Fibroblast of skin of abdomen (primary cell): ENCODE measurements at places on chromosomes 5 and 9.
A peak's percentile ranks its signal among the peaks of the same experiment; 100 is the strongest.

DNA sequence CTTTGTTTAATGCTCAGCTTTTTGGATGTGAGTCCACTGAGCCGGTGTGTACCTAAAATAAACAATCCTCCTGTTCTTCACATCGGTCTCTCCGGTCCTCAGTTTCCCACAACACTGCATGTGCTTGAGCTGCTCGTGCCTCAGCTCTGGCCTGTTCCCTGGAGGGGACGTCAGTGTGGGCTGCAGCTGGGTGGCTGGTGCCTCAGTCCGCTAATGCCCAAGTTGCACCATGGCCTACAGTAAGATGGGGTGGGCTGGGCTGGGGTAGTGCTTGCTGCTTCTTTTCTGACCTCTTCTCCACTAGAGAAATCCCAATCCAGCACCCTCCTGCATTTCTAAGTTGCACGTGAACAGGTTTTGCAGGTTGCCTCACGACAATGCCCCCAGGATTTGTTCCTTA lies 595 bp upstream of the BTNL9 start:
- no peak for DNase-seq

DNA sequence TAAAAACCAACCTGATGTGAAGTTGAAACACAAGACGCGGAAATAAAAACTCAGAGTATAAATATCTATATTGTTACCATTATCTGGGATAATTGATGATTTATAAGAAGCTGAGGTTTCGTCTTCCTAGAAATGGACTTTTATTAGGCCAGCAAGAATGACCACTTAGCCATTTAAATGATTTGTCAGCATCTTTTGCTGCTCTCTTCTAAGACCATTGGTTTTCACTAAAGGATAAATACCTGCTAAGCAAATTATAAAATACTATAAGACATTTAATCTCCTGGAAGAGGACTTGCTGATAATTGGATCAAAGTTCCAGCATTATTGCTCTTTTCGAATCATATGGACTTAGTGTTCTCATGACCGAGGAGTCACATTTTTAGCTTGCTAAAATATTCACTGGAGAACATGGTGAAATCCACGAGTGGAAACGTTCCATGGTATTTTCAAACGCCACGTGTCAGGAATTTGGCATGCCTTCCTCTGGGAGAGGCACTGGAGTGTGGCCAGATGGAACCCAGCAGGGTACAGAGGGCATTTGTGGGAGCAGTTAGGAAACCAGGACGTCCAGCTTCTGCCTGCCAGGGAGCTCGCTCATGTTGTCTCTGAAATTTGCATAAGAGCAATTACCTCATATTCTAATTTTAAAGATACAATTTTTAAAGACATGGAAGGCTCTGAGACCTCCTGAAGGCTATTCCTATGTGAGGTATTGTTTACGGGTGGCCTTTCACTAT lies 43.1 kb downstream of the TNFAIP8 start:
- DNase-seq, result no peak

DNA sequence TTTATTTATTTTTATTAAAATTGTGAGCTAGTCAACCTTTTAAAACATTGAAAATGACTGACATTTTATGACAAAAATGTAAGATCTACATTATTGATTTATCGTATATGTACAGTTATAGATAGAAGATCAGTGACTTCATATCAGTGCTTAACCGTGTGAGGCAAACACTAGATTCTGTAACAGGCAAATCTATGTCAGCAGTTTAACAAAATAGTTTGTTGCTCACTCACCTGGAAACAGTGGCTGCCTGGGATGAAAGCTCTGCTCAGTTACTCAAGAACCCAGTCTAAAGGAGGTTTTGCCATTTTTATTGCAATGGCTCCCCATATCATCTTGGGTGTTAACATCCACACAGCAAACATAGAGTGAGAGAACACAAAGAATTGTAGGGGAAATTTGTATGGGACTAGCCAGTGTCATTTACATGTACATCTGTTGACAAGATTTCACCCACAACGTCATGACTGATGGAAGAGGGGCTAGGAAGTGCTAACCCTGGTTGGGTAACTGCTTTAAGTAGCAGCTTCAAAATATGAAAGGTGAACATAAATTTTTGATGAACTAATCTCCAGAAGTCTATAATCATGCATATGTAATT lies 49.0 kb downstream of the SGCD start:
- DNase-seq, result no peak

GRCh38 chr5:164373876-164374275 lies 868.5 kb downstream of the MAT2B start:
- DNase-seq, result no peak

GRCh38 chr5:108878756-108879155 lies 131.1 kb downstream of the FER start:
- DNase-seq, result no peak

- DNase-seq, result no peak
Measured at GRCh38 chr9:120971938-120972337, 45.3 kb upstream of the TRAF1 start.

- DNase-seq, result peak; percentile 15
Measured at GRCh38 chr5:180352116-180353047, 754 bp downstream of the GFPT2 start.

GRCh38 chr5:133391354-133392136 lies 220.8 kb downstream of the FSTL4 start:
- DNase-seq, result no peak

GRCh38 chr9:90085633-90086032 lies 480.8 kb downstream of the GADD45G start:
- DNase-seq, result no peak

DNA sequence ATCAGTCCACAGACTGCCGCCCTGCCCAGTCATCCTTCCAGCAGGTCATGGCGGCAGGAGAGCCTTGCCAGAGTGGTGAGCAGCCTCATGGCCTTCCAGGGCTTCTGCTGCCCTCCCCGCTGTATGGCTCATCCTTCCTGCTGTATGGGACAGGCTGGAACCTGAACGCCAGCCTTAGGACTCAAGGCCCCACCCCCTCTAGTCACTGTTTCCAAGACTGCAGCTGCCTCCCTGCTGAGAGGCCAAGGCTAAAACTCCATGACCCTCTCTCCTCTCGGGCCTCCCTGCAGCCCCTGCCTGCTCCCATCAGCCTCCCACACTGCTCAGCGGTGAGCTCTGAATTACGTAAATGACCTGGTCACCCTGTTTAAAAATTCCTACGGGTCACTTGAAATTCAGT lies 227.5 kb downstream of the AGTPBP1 start:
- DNase-seq, result no peak

DNA sequence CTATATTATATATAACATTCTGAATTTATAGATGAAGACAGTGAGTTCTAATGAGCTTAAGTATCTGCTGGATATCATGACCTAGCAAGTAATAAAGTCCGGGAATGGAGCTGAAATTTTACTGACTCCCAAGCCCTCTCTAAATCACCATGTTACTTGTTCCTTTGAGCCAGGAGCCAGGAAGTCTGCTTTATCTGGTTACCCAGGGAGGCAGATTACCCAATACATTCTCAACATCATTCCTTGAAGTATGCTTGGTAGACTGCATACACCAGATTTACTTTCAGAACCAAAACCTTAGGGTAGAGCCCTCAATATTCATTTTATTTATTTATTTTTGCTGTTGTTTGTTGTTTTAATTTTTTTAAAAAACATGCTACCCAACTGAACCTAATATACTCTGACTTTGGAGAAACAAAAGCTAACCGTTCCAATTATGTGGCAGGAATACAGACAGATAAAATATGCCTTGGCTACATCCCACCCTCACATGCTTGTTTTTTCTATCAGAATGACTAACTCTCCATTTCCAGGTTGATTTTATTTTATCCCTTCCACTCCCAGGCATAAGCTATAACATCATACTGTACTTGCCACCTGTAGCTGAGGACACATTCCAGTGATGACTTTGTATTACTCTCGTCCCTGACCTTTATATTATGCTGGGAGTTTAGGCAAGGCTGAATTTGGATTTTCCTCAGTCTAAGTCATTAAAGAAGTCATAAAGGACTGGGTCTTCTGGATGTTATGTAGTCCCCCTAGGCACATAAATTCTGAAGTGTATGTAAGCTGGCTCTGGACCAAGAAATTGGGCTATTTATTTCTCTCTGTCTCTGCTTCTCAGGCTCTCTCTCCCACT lies 82.0 kb downstream of the YIPF5 start:
- peak; percentile 24 for DNase-seq

- DNase-seq, result no peak
Measured at GRCh38 chr9:98101868-98102273, 17.2 kb downstream of the TRIM14 start.

- no peak for DNase-seq
Measured at GRCh38 chr5:29005386-29005785, 1967.0 kb upstream of the CDH9 start.

DNA sequence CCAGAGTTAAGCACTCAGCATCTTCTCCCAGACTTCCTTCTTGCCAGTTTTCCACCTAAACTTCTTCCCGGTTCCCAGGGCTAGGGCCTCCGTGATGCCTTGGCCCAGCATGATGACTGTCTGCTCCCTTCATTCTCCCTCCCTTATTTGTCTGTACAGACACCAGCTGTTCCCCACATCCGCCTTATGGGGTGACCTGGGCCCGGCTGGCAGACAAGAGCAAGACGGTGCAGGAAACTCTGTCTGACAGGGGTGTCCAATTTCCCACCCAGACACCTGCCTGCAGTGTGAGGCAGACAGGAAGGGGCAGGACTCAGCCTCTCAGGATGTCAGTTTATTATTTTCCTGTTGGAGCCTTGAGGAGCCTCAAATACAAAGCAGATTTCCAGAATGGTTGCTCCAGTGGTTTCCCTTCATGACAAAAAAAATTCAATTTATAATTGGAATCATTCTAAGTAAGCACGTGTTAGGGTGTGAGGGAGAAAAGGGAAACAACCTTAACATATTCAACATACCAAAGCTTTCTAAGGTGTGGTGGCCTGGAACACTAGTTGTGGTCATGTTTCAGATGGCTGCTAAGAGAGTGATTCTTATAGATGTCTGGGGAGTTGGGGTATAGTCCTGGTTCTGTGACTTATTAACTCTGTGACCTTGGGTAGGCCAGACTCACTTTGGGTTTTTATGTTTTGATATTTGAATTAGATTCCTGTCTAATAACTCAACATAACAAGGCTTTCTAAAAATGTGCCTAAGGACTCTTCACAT lies 234.5 kb downstream of the PAPPA start:
- DNase-seq, result peak; percentile 20

GRCh38 chr5:39369123-39369815 lies 5.0 kb upstream of the C9 start:
- no peak for DNase-seq

DNA sequence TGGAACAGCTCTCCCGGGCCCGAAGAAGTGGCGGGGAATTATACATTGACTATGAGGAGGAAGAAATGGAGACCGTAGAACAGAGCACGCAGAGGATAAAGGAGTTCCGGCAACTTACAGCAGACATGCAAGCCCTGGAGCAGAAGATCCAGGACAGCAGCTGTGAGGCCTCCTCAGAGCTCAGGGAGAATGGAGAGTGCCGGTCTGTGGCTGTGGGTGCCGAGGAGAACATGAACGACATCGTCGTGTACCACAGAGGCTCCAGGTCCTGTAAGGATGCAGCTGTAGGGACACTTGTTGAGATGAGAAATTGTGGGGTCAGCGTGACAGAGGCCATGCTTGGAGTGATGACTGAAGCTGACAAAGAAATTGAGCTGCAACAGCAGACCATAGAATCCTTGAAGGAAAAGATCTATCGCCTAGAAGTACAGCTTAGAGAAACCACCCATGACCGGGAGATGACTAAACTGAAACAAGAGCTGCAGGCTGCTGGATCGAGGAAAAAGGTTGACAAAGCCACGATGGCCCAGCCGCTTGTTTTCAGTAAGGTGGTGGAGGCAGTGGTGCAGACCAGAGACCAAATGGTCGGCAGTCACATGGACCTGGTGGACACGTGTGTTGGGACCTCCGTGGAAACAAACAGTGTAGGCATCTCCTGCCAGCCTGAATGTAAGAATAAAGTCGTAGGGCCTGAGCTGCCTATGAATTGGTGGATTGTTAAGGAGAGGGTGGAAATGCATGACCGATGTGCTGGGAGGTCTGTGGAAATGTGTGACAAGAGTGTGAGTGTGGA lies 129.5 kb upstream of the DMRT1 start:
- no peak for DNase-seq

DNA sequence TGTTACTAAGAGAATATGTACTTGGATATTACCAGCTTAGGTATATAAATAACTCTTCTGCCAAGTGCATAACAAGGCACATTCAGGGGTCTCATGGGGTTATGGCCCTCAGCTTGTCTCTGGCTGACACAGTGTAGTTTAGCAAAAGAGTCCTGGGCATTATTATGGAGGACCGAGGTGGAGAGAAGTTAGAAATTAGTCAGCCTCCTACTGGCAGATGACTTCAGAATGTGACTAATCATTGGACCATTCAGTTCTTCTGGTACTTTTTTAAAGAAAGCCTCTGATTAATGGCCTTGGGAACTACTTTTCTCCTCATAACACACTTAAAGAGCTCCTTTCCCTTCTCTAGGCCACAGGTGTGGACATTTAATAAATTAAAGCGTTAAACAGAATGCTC lies 178.9 kb downstream of the SH3GL2 start:
- DNase-seq, result no peak

- DNase-seq, result peak; percentile 62
Measured at GRCh38 chr5:61023131-61023530, 78.1 kb downstream of the NDUFAF2 start.

GRCh38 chr5:62369039-62369438 lies 34.7 kb downstream of the DIMT1 start:
- no peak for DNase-seq
